ENCODE measurements at places on chromosomes 16 and 17. TPM values are rescaled to one million over a fixed set of nuclear protein-coding genes. Genes with fewer than 3 reads are reported as not detected.

DNA sequence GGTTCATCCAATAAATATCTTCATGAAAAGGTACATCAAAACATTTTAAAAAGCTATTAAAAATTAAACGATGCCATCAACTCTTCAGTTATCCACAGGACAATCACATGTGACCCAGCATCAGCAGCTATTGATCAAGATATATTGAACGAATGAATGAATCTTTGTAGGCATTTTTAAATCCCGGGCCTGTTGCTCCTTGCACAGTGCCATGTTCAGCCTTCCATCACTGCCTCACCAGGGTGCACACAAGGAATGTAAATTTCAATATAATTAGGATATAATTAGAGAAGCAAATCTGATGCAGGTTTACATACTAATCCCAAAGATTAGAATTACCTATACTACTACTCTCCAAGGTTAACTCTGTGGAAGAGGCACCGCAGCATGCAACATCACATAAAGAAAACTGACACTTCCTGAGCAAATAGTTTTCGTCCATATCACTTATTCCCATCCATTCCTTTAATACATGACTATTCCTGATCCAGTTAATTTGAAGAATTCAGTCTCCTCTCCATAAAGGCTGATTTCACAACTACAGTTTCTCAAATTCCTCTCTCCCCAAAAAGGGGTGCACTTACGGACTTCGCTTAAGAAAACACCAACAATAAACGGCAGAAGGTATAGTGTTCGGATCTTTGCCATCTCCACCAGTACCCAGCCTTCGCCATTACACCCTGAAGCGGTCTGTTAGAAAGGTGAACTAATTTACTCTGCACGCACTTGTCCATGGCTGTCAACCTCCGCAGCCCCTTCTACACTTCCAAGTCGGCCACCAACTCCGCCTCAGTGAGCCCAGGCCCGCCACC lies 938 bp downstream of the NCOR1 start:
- H3K36me3 ChIP-seq = peaks cover 2% of the 10 kb centered on the region
- DNase-seq = no peak
- peak overlapping the region; percentile 98 for H3K4me3 ChIP-seq
- peak overlapping the region; percentile 80 for H3K27ac ChIP-seq

DNA sequence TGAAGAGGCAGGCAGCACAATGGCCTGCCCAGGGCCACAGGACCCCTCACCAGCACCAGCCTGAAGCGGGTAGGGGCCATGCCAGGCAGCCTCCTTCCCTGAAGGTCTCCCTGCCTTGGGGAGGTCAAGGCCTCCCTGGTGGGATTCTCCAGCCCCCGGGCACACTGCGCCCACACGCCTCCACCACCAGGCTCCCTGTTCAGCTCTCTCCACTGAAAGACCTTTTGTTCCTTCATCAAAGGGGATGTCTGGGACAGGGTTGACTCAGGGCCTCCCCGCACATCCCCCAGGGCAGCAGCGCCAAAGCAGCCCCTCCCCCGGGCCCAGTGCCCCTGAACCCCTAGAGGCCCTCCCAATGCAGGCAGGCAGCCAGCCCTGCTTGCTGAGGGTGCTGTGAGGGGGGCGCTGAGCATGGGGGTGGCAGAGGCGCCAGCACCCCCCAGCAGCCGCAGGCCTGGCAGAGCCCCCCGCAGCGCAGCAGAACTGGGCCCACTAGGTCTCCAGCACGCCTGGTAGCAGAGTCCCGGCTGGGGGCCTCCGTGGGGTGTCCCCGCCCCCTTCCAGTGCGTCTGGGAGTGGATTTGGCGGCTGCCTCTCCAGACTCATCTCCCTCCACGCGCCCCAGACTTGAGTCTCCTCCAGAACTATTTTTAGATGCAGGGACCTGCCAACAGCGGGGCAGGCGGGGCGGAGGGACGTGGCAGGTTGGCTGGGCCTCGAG lies 13.1 kb downstream of the BCAR1 start:
- H3K4me1 ChIP-seq = peaks cover 1% of the 10 kb centered on the region
- DNase-seq = no peak
- H3K4me3 ChIP-seq = no peak overlapping the region
- no peak overlapping the region for H3K27ac ChIP-seq
- H3K27me3 ChIP-seq = peaks cover 2% of the 10 kb centered on the region

- no peak for DNase-seq
- no peaks in the 10 kb centered on the region for H3K4me1 ChIP-seq
- no peak overlapping the region for H3K4me3 ChIP-seq
- no peak overlapping the region for H3K27ac ChIP-seq
- no peaks in the 10 kb centered on the region for H3K36me3 ChIP-seq
Measured at GRCh38 chr17:6140728-6141330, 70.7 kb downstream of the WSCD1 start.

GRCh38 chr17:74354123-74354522 lies 7.5 kb downstream of the BTBD17 start:
- no peak overlapping the region for H3K4me3 ChIP-seq
- H3K27ac ChIP-seq = no peak overlapping the region
- H3K36me3 ChIP-seq = no peaks in the 10 kb centered on the region
- peaks cover 2% of the 10 kb centered on the region for H3K4me1 ChIP-seq

Gene C16orf92
- not detected for total RNA-seq

All from activated naive CD8-positive, alpha-beta T cell treated with anti-CD3 and anti-CD28 coated beads, Interleukin-2, amount 10 ng/mL, durations not matched to agents 7 days and 5 days (primary cell).